ENCODE measurements at places on chromosomes 4 and X.

- no peak for DNase-seq
Observed at GRCh38 chr4:106627051-106627450, 258.5 kb upstream of the GIMD1 start.

GRCh38 chr4:7395645-7396044 lies 39.1 kb downstream of the PSAPL1 start:
- DNase-seq, result no peak

DNA sequence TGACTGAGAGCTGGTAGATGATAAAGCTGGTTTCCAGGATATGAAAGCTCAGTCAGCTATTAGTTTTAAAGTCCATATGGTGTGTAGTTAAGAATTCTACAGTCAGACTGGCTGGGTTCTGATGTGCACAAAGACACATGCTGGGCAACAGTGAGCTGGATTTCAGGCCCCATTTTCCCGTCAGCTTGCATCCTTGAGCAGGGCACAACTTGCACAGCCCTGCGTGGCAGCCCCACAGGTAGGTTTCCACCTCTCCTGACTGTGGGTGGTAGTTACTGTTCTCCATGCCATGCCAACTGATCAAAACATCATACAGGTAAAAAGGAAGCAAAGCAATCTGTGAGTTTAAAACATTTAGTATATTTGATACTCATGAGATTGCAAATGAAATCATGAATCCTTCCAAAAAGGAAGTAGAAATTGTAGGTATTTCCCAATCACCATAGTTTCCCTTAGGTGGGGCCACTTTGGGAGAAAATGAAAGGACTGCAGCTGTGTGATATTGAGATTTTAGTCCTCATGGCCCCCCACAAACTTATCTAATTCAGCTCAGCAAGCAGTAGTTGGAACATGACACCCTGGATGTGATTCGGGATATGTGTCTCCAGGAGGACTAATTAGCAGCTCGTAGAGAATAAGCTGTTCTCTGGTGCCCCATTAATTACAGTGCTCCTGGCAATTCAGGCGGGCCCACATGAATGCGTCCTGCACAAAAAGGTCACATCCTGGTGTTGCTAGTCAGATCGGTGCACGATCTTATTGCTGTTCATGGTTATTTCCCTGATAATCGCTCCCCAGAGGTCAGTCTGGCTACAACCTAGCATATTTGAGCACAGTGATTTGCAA lies 42.4 kb upstream of the NOCT start:
- no peak for DNase-seq

- no peak for DNase-seq
Observed at GRCh38 chrX:153573984-153574383, 25.0 kb downstream of the CCNQ start.

GRCh38 chr4:109629775-109630174 lies 69.7 kb downstream of the MCUB start:
- DNase-seq, result no peak

GRCh38 chrX:120468479-120468824 lies 644 bp downstream of the LAMP2 start:
- DNase-seq, result no peak

DNA sequence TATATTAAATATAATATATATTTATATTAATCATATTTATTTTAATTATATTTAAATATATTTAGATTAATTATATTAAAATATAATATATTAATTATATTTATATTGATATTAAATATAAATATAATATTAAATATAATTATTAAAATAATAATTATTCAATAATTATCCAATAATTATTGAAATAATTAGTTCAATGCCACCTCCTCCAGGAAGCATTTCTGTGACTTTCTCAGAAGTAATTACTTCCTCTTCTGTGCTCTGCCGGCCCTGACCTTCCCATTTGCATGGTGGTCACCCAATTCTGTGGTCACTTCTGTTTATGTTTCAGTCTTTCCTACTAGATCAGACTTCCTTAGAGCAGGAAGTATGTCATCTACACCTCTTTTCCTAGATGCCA lies 45.8 kb downstream of the EVC2 start:
- no peak for DNase-seq

DNA sequence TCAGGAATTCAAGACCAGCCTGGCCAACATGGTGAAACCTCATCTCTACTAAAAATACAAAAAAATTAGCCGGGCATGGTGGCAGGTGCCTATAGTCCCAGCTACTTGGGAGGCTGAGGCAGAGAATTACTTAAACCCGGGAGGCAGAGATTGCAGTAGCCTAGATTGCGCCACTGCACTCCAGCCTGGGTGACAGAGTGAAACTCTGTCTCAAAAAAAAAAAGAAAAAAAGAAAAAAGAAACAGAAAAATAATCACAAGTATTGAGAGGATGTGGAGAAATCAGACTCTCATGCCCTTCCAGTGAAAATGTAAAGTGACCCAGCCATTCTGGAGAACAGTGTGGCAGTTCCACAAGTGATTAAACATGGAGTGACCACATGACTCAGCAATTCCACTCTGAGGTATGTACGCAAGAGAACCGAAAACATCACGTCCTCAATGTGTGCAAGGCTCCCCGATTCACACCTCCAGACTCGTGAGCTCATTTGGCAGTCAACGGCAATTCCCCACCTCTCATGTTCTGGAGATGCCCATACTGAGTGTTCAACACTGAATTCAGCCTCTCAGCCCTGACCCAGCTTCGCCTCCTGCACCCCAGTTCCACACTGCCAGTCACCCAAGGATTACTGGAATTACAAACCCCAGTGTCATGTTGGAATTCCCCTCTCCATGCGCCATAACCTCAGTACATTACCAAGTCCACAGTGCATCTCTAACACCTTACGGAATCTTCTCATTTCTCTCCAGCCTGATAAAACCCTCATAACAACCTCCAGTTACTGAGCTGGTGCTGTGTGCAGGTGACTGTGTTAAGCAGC lies 21.1 kb downstream of the ACOX3 start:
- DNase-seq, result peak; percentile 81

DNA sequence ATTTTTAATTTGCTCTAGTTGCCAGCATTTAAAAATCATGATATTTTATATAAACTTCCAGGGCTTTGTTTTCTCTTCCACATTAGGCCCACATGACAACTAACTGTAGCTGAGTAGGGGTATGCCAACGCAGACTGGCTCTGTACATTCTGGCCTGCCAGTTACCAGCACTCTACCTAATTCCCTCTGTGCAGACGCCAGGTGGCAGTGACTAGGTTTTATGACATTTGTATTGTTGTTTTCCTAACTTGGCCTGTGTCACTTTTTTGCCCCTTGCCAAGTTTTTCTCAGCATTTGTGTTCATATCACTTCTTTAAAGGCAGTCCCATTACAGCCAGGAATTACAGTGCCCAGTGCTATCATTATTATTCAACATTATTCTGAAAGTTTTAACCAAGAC lies 347.5 kb downstream of the NKX6-1 start:
- no peak for DNase-seq

- DNase-seq, result no peak
Observed at GRCh38 chr4:113499696-113500095, 261.8 kb downstream of the CAMK2D start.

GRCh38 chrX:110409925-110410324 lies 51.3 kb downstream of the RTL9 start:
- DNase-seq, result peak; percentile 41

- DNase-seq, result no peak
Observed at GRCh38 chrX:9183481-9183880, 149.6 kb upstream of the FAM9B start.

DNA sequence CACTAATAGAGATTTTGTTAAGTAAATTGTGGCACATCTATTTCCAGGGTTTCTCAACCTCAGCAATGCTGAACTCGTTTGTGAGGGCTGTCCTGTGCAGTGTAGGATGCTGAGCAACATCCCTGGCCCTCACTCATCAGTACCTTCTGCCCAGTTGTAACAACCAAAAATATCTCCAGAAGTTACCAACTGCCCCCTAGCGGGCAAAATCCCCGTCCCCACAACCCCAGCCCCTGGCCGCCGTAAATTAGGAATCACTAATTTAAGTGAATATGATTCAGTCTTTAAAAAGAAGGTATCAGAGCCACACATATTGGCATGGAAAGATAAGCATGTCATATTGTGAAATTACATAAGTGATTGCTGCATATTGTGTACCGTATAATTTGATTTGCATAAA lies 123.4 kb downstream of the ASB9 start:
- peak; percentile 39 for DNase-seq

DNA sequence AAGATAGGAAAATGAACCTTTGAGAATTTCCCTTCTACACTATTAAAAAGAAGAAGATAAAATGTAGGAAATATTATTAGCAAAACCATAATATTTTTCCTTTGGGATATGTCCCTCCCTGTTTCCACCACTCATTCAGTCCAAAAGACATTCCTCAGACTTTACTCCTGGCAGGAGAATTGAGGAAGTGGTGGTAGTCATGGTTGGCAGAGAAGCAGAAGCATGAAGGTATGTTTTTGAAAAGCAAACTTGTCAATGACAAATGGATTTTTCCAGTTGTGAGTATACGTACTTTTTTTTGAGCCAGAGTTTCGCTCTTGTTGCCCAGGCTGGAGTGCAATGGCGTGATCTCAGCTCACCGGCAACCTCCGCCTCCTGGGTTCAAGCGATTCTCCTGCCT lies 13.7 kb downstream of the STAG2 start:
- no peak for DNase-seq

GRCh38 chr4:14916554-14917297 lies 85.6 kb upstream of the CPEB2 start:
- no peak for DNase-seq

- peak; percentile 69 for DNase-seq
Observed at GRCh38 chrX:45771560-45772340, 571.1 kb upstream of the DIPK2B start.

- no peak for DNase-seq
Observed at GRCh38 chrX:46757593-46757992, 1.3 kb downstream of the SLC9A7 start.

All from activated CD8-positive, alpha-beta T cell treated with anti-CD3 and anti-CD28 coated beads for 36 hours (primary cell).